ENCODE measurements at places on chromosomes 7 and 10. TPM values are rescaled to one million over a fixed set of nuclear protein-coding genes. Genes with fewer than 3 reads are reported as not detected.

GRCh38 chr10:132752961-132753360 lies 33.0 kb downstream of the NKX6-2 start:
- H3K36me3 ChIP-seq = peaks cover 66% of the 10 kb centered on the region
- no peak overlapping the region for H3K4me3 ChIP-seq
- no peak overlapping the region for H3K27ac ChIP-seq
- H3K4me1 ChIP-seq = no peaks in the 10 kb centered on the region

GRCh38 chr7:158314394-158314793 lies 273.2 kb downstream of the PTPRN2 start:
- H3K27me3 ChIP-seq = no peaks in the 10 kb centered on the region
- no peak overlapping the region for H3K27ac ChIP-seq
- no peak for DNase-seq
- no peaks in the 10 kb centered on the region for H3K36me3 ChIP-seq
- peaks cover 7% of the 10 kb centered on the region for H3K4me1 ChIP-seq
- H3K4me3 ChIP-seq = no peak overlapping the region

DNA sequence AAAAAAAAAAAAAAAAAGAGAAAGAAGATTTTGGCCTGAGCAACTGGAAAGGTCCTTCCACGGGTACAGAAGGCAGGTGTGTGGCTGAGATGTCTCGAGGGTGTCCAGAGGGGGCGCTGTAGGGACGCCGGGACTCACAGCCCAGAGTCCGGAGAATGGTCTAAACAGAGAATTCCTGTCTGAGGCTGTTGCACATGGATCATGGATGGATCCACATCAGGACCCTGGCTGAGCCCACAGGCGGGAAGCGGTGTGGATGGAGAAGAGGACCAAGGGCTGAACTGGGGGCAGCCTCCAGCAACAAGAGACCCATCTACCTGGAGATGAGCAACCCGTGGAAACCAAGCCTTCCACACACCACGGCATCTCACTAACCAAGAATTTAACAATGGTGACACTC lies 55.0 kb downstream of the PKD1L1 start:
- H3K4me1 ChIP-seq = no peaks in the 10 kb centered on the region
- H3K36me3 ChIP-seq = no peaks in the 10 kb centered on the region
- no peak overlapping the region for H3K27ac ChIP-seq
- no peaks in the 10 kb centered on the region for H3K27me3 ChIP-seq

Gene ATOH7
- not detected for total RNA-seq

DNA sequence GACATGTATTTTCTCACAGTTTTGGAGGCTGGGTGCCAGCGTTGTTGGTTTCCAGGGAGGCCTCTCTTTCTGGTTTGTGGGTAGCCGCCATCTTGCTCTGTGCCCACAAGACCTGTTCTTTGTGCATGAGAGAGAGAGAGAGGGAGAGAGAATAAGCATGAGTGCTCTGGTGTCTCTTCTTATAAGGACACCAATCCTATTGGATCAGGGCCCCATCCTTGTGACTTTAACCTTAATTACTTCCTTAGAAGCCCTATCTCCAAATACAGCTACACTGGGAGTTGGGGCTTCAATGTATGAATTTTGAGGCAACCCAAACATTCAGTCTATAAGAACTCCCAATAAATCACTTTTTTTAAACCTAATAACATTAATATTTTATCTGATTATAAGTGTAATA lies 114.6 kb downstream of the PARP12 start:
- no peak for DNase-seq
- no peaks in the 10 kb centered on the region for H3K4me1 ChIP-seq
- no peaks in the 10 kb centered on the region for H3K36me3 ChIP-seq
- H3K27me3 ChIP-seq = no peaks in the 10 kb centered on the region
- H3K4me3 ChIP-seq = no peak overlapping the region

GRCh38 chr7:2523461-2523936 lies 3.9 kb downstream of the LFNG start:
- H3K4me3 ChIP-seq = peak overlapping the region; percentile 56
- no peaks in the 10 kb centered on the region for H3K27me3 ChIP-seq
- peak overlapping the region; percentile 89 for H3K27ac ChIP-seq

DNA sequence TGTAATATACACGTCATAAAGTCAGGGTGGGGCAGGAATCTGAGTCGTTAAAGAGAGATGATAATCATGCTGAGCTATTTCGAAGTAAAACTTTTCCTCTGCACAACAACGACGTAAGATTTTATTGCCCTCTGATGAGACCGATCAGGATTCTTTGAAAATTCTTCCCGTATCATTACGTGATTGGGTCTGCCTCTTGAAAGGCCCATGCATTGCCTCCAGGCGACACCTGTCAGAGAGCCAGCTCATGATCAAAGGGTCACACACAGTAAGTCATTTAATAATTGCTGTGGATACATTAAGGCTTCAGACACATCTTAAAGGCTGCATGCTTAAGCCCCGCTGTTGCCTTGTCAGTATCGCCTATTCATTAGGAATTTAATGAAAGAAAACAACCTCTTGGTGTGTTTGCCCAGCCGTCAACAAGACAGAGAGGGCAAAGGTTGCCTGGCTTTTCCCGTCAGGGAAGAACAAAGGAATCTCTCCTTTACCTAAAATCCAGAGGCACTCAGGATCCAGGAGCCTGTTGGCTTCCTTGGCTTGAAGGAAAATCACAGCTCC lies 189.0 kb upstream of the SH2B2 start:
- DNase-seq = no peak
- H3K4me3 ChIP-seq = no peak overlapping the region
- H3K4me1 ChIP-seq = peaks cover 5% of the 10 kb centered on the region
- H3K27me3 ChIP-seq = no peaks in the 10 kb centered on the region
- H3K36me3 ChIP-seq = peaks cover 15% of the 10 kb centered on the region
- H3K27ac ChIP-seq = no peak overlapping the region

- no peak overlapping the region for H3K27ac ChIP-seq
- no peak overlapping the region for H3K4me3 ChIP-seq
- no peak for DNase-seq
- H3K4me1 ChIP-seq = no peaks in the 10 kb centered on the region
- H3K27me3 ChIP-seq = no peaks in the 10 kb centered on the region
Observed at GRCh38 chr10:80397014-80397413, 11.3 kb upstream of the PRXL2A start.

- no peak overlapping the region for H3K27ac ChIP-seq
- H3K27me3 ChIP-seq = no peaks in the 10 kb centered on the region
- peaks cover 10% of the 10 kb centered on the region for H3K4me1 ChIP-seq
- no peak overlapping the region for H3K4me3 ChIP-seq
- peaks cover 12% of the 10 kb centered on the region for H3K36me3 ChIP-seq
Observed at GRCh38 chr10:69383558-69383957, 33.2 kb downstream of the TACR2 start.

DNA sequence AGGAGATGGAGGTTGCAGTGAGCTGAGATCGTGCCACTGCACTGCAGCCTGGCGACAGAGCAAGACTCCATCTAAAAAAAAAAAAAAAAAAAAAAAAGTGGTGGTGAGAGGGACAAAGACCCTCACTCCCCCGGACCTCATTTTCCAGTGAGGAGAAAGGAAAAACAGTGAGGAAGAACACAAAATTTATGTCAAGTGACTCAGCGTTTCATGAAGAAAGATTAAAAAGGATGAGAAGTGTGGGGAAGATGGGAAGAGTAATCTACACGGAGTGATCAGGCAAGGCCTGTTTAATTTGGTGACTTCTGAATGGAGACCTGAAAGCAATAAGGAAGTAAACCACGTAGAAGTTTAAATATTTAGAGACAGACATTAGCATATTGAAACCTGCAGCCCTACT lies 7.0 kb downstream of the NUDT5 start:
- peaks cover 3% of the 10 kb centered on the region for H3K4me1 ChIP-seq
- H3K27me3 ChIP-seq = no peaks in the 10 kb centered on the region
- DNase-seq = no peak

DNA sequence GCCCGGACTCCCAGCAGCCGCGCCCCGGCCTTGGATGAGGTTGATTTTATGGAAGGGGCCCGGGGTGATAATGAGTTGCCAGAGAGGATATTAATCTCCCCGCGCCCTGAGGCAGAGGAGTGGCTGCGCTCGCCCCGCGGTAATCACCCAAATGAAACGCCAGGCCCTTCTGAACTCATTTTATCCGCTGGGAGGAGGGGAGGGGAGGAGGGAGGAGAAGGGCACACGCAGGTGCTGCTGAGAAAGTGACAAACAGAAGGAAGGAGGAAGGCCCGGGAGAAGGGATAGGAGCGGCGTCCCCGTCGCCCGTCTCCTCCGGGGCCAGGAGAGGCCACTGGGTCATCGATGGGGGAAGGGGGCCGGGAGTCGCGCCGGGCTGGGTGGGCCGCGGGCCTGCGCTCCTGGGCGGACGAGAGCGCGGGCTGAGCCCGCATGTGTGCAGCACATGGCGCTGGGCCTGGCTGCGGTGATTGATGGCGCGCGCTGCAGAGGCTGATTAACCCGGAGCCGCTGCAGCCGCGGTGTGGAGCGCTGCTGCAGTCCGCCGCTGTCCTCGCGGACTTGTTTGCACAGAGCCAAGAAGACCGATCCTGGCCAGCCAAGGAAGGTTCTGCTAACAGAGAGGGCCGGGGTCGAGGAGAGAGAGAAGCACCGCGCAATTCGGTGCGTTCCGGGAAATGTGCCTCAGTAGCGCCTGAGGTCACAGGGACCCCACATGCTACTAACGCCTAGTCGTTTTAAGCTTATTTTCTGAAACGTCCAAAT lies 6.5 kb downstream of the MNX1 start:
- peak; percentile 77 for DNase-seq
- H3K4me3 ChIP-seq = no peak overlapping the region
- H3K36me3 ChIP-seq = no peaks in the 10 kb centered on the region
- H3K27ac ChIP-seq = no peak overlapping the region
- peaks cover 24% of the 10 kb centered on the region for H3K4me1 ChIP-seq
- H3K27me3 ChIP-seq = peaks cover 90% of the 10 kb centered on the region

DNA sequence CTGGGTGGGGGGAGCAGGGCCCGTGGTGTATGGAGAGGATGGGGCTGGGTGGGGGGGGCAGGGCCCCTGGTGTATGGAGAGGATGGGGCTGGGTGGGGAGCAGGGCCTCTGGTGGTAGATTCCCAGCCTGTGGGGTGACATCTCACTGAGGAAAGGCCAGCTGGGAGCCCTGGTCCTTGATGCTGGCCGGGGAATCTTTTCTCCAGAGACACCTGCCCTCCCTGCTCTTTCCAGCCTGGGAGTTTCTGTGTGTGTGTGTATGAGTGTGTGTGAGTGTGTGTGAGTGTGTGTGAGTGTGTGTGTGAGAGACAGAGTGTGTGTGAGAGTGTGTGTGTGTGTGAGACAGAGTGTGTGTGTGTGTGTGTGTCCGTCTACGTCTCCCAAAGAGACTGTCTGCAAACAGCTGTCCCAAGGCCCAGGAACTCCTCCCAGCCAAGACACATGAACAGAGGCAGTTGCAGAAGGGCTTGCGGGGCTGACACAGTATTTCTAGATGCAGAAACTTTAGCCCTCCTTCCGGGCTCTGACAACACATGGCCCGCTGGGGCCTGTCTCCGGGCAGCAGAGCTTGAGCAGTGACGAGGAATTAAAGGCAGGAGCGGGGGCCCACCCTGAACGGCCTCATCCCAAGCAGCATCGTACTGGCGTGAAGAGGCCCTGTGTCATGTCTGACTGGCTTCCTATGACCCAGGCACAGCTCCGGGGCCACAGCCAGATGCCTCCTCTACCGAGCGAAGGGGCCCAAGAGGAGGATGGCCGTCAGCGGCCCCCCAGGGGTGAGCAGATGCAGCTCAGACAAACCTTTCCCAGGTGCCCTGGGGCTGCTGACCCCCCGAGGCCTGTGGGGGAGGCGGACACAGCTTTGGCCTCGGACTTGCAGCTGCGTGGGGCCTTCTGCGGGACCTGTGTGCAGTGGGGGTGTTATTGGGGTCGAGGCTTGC lies 24.3 kb downstream of the FAM20C start:
- peaks cover 5% of the 10 kb centered on the region for H3K36me3 ChIP-seq
- no peaks in the 10 kb centered on the region for H3K27me3 ChIP-seq
- no peak overlapping the region for H3K27ac ChIP-seq
- DNase-seq = no peak
- no peak overlapping the region for H3K4me3 ChIP-seq

Gene TFR2
- total RNA-seq = 0.91 TPM

DNA sequence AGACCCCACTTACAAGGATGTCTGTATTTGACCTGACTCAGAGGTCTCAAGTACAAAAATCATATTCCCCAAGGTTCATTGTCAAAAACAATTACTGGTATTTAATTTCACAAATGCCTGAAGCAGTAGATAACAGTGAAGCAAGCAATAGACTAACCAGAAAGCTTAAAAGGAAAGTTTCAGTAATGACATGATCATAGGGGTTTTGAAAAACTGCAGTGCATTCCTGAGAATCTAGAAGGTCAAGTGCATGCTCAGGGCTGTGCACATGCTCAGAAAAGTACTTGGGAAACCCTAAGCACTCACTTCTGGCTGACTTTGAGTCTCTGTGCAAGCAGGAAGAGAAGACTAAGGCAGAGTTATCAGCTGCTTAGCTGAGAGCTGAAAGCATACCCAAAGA lies 27.1 kb downstream of the RASGEF1A start:
- H3K4me1 ChIP-seq = no peaks in the 10 kb centered on the region
- H3K27ac ChIP-seq = no peak overlapping the region
- H3K4me3 ChIP-seq = no peak overlapping the region
- H3K36me3 ChIP-seq = no peaks in the 10 kb centered on the region
- no peaks in the 10 kb centered on the region for H3K27me3 ChIP-seq

DNA sequence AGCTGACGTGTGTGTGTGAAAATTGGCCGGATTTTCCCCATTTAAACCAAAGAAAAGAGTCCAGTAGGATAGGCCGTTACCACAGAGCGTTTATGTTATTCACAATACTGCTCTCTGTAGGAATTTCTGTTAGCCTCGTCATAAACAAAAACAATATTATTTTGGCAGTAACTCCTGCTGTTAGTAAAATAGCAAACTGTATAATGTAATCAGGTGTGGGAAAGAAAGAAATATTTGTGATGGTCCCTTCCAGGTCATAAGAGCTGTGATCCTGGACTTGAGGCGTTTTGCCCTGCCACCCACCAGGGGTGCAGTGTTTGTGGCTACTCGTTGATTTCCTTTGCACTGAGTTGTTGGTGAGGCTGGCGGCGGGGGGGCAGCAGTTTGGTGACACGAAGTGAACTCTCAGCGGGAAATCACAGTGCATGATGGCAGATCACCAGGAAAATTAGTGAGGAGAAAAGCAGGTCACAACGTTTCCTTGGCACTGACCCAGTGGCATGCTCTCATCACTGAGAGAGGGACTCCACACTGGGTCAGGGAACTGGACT lies 2.8 kb downstream of the EEPD1 start:
- DNase-seq = no peak
- peak overlapping the region; percentile 85 for H3K4me3 ChIP-seq
- no peak overlapping the region for H3K27ac ChIP-seq

Gene ZNF503
- total RNA-seq = 17.8 TPM

- no peaks in the 10 kb centered on the region for H3K36me3 ChIP-seq
- no peaks in the 10 kb centered on the region for H3K4me1 ChIP-seq
- H3K27me3 ChIP-seq = no peaks in the 10 kb centered on the region
- no peak overlapping the region for H3K4me3 ChIP-seq
- no peak overlapping the region for H3K27ac ChIP-seq
Observed at GRCh38 chr10:26494018-26494417, 55.9 kb downstream of the APBB1IP start.

GRCh38 chr7:2820508-2820934 lies 23.6 kb downstream of the GNA12 start:
- no peaks in the 10 kb centered on the region for H3K36me3 ChIP-seq
- H3K4me3 ChIP-seq = no peak overlapping the region
- H3K27ac ChIP-seq = peak overlapping the region; percentile 62
- H3K4me1 ChIP-seq = peaks cover 31% of the 10 kb centered on the region
- no peaks in the 10 kb centered on the region for H3K27me3 ChIP-seq

Gene TRIL
- total RNA-seq = 6.0 TPM

- H3K27ac ChIP-seq = no peak overlapping the region
- H3K36me3 ChIP-seq = no peaks in the 10 kb centered on the region
- H3K27me3 ChIP-seq = no peaks in the 10 kb centered on the region
- DNase-seq = peak; percentile 41
Observed at GRCh38 chr10:43258211-43258561, 8.7 kb downstream of the RASGEF1A start.
